ENCODE measurements at places on chromosomes 1 and 21. TPM values are rescaled to one million over a fixed set of nuclear protein-coding genes. Genes with fewer than 3 reads are reported as not detected.

LIN28A gene
- 1,041 TPM for total RNA-seq

DIO1 gene
- not detected for total RNA-seq

WDR64 gene
- total RNA-seq: not detected

KCNT2 gene
- total RNA-seq: 12.6 TPM

CHRM3 gene
- total RNA-seq: 1.8 TPM

ERICH3 gene
- not detected for total RNA-seq

RHD gene
- not detected for total RNA-seq

- no peak for DNase-seq
Observed at GRCh38 chr1:186292875-186293274, 82.2 kb downstream of the TPR start.

GRCh38 chr1:161839591-161839990 lies 73.5 kb downstream of the ATF6 start:
- DNase-seq: no peak

DNA sequence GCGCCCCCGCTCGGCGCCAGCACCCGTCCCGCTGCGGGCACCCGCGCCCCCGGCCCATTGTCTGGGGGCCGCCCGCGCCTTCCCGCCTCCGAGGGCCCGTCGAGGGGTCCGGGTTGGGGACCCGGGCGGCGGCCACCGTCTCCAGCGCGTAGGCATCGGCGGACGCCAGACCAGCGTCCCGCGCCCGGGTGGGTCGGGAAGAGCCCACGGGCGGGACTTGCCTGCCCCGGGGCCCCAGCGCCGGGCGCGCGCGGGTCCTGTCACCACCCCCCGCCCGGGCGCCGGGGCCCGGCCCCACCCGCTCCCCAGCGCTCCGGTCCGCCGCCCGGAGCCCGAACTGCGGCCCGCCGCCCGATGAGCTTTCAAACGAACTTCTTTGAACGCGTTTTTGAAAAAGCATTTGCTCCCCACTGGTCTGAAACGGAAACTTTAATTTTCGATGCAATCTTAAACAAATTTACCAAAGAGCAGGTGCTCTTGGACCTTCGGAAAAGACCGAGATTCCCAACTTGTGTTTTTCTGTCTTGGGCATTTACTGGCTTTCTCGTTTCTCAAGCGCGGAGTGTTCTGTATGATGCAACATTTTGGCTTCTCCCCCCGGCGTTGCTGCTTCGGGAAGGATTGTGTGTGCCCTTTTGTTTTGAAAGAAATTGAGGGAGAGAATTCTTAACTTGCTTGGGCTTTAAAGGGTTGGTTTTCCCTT lies 615 bp downstream of the CLIC4 start:
- peak; percentile 68 for DNase-seq

GRCh38 chr1:215819114-215819513 lies 252.0 kb downstream of the KCTD3 start:
- DNase-seq: no peak

DNA sequence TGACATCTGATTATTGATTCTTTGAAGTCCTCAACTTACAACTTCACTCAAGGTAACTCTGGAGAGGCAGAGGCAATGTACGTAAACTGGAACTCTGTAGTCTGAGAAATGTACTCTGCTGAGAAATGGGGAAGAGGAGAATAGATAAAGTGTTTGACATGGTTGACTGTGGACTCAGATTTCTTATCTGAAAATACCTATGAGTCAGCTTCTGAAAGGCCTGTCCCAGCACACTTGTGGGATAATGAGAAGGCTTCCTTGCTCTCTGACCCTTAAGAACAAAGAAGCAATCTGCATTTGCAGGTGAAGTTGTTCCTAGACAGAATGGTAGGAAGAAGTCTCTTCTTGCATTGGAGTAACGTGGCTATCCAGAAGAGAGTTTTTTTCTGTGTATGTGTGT lies 1573.5 kb downstream of the BRINP3 start:
- DNase-seq: peak; percentile 42

DNA sequence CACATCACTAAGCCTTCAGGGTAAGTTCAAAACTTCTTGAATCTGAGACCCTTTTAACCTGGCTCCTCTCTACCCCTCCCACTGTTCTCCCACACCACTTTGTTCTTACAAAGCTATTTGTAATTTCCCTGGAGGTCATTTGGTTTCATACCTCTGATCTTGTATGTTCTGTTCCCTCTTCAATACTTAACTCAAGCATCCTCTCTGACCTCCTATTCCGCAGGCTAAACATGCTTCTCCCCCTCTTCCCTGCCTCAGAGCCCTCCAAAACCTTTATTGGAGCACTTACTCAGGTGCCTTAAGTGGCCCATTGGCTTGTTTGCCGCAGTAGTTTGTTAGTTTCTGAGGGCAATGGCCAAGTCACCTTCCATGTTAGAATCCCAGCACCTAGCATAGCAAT lies 54.8 kb downstream of the SSX2IP start:
- DNase-seq: no peak

- DNase-seq: peak; percentile 93
Observed at GRCh38 chr1:113978863-113979702, at the start of gene OLFML3. Gene OLFML3, plus strand, starts transcription at chr1:113979474. Its CDS starts 43 bp downstream, at chr1:113979517.

- peak; percentile 89 for DNase-seq
Observed at GRCh38 chr1:7902478-7903085, 38.1 kb downstream of the TNFRSF9 start.

GRCh38 chr1:92951141-92951582 lies 10.1 kb downstream of the DIPK1A start:
- DNase-seq: no peak

DNA sequence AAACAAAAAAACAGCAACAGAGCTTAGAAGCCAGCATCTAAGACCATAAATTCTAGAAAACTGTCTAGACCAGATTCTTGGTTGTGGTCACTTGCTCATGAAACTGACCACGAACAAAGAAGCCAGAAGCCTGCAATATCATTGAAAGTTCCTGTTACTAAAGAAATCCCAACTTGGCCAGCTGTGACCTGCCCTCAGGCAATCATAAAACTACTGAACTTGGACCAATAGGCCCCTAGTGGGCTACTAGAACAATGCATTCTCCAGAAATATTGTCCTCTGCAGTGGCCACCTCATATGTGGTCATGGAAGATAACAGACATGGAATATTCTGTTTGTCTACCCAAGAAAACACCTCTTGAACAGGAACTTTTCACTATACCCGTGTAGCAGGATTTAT lies 87.7 kb downstream of the SPATA17 start:
- DNase-seq: no peak

- no peak for DNase-seq
Observed at GRCh38 chr1:116880917-116881316, 28.8 kb upstream of the PTGFRN start.

GRCh38 chr1:100323419-100324106 lies 28.7 kb upstream of the CDC14A start:
- no peak for DNase-seq

- DNase-seq: no peak
Observed at GRCh38 chr1:194369060-194369459, 1182.6 kb upstream of the B3GALT2 start.

DNA sequence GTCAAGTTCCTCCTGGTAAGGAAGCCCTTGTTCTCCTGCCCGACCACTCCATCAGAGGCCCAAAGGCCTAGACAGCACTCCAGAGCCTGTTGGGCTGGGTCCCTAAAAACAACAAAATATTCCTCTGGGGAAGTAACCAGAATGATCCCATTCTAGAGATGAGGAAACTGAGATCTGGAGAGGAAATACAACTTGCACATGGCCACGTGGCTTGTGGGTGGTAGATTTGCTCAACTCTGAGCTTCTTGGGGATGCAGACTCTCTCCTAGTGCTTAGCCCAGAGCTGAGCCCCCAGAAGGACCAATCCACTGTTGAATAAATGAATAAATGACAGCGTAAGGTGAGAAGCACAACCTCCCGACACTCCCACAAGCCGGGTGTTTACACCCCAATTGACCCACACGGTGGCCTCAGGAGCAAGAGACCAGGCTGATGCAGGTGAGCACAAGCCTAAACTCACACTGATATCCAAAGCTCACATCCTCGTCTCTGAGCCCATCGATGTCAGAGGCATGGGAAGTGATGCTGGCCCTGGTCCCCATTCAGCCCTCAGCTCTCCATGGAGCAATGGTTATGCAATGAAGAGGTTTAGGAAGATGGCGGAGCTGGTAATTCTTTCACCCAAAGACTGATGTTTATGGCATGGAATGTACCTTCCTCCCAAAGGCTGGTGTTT lies 172.5 kb upstream of the EDN2 start:
- DNase-seq: peak; percentile 43

DNA sequence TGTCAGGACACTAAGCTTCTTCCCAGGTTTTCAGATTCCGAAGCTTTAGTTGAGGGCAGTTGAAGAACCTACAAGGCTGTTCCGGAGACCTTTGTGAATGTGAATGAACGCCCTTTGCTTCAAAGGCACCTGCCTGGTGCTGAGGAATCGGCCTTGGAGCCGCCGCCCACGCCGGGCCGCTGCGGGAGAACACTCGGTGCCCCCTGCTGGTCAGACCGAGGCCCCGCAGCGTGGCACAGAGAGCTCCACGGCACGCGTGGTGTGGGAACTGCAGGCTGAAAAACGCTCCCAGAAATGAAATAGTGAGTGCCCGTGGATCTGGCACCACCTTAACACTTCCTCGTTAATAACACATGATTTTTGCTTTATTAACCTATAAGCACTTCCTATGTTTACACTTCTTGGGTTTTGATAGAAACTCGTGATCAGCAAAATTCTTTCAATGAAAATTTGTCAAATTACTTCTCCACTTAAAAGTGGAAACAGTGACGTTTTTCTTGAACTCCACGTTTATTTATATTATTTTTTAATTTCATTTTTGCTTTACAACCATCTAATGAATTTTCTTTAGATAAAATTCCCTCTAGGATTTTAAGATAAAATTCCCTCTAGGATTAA lies 460.6 kb downstream of the DSCAM start:
- DNase-seq: peak; percentile 85

DNA sequence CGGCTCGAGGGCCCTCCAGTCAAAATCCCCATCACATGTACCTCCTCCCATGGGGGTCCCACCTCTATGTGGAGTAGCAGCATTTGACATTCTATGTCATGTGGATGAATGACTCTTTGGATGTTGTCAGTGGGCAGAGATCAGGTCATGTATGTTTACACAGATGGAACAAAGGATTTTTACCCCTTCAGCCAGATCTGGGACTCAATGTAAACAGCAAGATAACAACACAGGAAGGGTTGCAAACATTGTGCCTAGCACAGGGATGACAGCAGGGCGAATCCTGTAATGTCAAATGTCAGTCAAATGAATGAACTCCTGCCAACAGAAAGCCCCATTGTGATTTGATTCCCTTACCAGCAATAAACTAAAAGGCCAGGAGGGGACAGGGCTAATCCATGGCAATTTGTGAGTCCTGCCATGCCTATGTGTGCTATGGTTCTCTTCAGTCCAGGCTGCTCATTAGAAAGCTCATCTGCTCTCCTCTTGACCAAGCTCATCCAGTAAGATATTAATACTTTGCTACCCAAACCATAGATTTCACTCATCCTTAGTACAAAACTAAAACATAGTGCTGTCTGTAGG lies 60.3 kb downstream of the PGBD5 start:
- DNase-seq: no peak

DNA sequence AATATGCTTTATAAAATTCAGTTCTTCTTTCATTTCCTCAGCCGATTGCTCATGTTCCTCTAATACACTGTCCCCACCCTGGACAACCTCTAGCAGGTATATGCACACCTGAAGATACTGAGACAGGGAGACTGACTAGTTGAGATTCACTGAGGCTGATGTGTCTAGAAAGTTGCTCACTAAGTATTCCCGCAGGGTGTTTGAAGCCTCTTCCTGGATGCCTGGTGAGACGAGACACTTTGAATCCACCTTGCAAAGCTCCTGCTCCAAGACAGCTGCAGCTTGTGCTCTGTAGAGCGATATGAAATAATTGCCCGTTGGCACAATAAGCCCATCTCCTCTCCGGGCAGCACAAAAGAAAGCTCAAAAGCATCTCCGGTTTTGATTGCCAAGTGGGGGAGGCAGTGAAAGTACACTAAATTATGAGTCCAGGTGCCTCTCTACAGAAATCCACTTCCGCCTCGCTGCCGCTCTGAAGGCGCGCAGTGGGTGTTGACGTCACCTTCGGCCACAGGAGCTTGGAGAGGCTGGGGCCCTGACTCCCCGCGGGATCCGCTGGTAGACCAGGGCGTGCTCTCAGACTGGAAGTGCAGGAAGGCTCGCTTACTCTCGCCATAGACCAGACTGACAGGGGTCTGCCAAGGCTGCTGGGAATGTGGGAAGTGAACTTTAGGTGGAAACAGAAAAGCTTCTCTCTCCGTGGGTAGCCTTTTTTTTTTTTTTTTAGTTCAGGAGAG lies 46.3 kb downstream of the GPA33 start:
- DNase-seq: peak; percentile 66

- no peak for DNase-seq
Observed at GRCh38 chr1:23817633-23818032, 7.6 kb downstream of the HMGCL start.

- DNase-seq: no peak
Observed at GRCh38 chr1:182242641-182243040, 148.9 kb downstream of the GLUL start.

DNA sequence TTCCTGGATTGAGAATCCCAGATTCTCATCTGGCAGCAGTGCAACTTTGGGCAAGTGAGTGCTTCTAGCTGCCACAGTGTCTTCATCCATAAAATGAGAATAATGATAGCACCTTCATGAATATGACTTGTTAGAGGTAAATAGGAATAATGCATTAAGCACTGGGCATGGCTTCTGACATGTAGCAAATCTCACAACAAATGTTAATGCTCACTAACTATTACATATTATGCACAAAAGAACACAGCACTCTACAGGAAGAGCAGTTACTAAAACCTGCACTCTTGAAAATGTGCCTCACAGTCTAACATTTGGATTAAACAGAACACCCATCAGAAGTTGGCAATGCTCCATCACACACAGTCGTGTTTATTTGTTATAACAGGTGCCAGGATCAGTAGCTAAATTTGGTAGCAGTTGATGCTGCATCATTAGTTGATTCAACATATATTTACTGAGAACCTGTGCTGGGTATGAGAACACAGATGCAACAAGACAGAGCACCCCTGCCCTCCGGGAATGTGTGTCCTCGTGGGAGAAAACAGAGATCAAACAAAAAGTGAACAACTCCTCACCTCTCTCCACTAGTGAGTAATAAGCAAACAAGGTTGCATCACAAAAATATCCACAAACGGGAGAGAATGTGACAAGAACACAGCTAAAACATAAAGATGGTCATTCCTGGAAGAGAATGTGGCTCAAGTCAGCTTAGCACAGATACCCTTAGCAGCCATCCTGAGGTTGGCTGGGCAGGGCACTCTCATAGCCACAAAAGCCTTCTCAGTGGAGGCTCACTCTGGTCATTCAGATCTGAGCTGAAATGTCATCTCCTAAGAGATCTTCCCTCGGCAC lies 26.2 kb upstream of the LBR start:
- peak; percentile 13 for DNase-seq

GRCh38 chr1:192826791-192827546 lies 18.1 kb downstream of the RGS2 start:
- DNase-seq: no peak

GRCh38 chr1:3727042-3727824 lies 25.0 kb upstream of the CCDC27 start:
- DNase-seq: peak; percentile 91

GRCh38 chr1:89203166-89203565 lies 4.4 kb upstream of the GBP4 start:
- no peak for DNase-seq

GRCh38 chr1:7810395-7810794 lies 26.3 kb downstream of the PER3 start:
- no peak for DNase-seq

All from endodermal cell (in vitro differentiated cells).